Large intestine (tissue), 12 donors: ENCODE measurements at places on chromosomes 13 and 19. TPM values are rescaled to one million over a fixed set of nuclear protein-coding genes. Genes with fewer than 3 reads are reported as not detected.

DNA sequence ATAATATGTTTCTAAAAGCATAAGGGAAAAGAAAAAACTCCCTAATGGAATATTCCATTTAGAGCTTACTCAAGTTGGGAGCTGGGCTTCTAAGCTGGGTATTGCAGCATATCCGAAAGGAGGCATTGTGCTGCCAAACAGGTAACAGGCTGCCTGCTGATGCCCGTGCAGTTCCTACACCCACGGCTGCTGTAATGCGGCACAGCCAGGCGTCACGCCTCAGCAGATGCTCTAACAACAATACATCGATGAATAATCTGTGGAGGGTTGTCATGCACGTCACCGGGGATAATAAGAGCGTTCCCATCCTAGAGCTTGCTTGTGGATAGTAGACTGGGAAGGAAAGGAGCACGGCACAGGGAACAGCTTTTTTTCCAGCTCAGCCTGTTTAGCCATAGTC is 1582.1 kb upstream of the SLC10A2 start:
- H3K27ac ChIP-seq = no peak overlapping the region
- no peak overlapping the region for H3K4me3 ChIP-seq
- no peaks in the 10 kb centered on the region for H3K36me3 ChIP-seq
- no peaks in the 10 kb centered on the region for H3K27me3 ChIP-seq
- DNase-seq = no peak

PEG3 gene
- polyA plus RNA-seq = 24.4 TPM

DNA sequence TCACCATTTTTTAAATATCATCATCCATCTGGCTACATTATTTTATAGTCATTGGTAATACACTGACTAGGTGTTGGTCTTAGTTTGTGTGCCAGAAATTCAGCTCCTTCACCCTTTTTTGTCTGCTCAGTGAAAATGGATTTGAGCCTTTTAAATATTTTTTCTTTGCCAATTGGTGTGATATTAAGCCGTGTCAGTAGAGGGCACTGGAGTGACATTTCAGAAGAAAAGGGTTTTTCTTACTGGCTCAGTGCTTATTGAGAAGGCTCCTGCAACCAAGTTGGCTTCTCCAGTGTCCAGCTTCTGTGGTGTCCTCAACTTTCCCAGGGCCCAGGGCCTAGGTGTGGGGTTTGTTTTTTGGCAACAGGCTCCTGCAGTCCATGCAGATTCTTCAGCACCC is 546.6 kb downstream of the DACH1 start:
- no peaks in the 10 kb centered on the region for H3K4me1 ChIP-seq
- no peak overlapping the region for H3K4me3 ChIP-seq
- DNase-seq = no peak
- H3K36me3 ChIP-seq = no peaks in the 10 kb centered on the region
- H3K27ac ChIP-seq = no peak overlapping the region

DNA sequence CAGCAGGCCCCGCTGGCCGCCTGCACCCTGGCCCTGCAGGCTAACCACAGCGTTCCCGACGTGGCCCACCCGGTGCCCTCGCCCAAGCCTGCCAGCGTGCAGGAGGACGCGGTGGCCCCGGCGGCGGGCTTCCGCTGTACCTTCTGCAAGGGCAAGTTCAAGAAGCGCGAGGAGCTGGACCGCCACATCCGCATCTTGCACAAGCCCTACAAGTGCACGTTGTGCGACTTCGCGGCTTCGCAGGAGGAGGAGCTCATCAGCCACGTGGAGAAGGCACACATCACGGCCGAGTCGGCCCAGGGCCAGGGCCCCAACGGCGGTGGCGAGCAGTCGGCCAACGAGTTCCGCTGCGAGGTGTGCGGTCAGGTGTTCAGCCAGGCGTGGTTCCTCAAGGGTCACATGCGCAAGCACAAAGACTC is 72.1 kb downstream of the ZNF536 start:
- H3K27me3 ChIP-seq = peaks cover 2% of the 10 kb centered on the region
- H3K27ac ChIP-seq = no peak overlapping the region
- no peak for DNase-seq
